ENCODE measurements at places on chromosomes 6 and 20.

DNA sequence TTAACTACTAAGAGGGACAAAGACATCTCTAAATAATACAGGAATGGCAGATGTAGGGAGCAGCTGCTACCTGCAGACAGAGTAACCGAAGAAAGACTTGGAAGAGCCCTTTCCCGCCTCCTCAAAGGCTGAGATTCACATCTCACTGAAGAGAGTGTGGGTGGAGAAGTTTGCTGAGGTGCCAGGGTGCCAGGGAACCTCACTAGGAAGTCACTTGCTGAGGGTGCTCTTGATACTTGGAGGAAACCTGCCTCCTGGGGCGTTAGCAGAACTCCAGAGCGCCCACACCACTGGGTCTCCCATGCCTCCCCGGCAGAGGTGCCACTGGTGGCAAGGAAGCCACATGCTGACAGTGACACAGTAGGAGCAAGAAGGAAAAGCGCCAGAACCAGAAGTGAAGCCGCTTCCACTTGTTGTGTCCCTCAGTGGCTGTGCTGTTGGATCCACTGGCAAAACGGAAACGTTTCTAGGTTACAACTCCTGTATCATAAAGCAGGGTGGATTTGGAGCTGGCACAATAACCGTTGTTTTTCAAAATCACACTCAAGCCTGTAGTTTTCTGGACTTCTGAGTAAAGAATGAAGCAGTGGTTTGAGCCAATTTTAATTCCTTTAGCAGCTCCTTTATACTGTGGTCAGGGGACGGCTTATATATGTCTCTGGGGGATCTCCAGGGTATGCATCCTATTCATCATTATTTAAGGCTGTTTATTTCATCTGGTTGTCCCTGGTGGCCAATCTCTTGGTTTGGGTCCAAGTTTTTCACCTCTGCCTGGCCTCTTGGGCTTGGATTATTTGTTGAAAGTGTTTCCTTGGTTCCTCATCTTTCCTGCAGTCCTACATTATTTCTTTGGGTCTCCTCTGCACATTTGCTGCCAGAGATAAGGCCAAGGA, 64.5 kb downstream of the CDC5L start:
- DNase-seq = no peak

GRCh38 chr6:118740372-118740771, 89.0 kb upstream of the CEP85L start:
- DNase-seq = no peak

DNA sequence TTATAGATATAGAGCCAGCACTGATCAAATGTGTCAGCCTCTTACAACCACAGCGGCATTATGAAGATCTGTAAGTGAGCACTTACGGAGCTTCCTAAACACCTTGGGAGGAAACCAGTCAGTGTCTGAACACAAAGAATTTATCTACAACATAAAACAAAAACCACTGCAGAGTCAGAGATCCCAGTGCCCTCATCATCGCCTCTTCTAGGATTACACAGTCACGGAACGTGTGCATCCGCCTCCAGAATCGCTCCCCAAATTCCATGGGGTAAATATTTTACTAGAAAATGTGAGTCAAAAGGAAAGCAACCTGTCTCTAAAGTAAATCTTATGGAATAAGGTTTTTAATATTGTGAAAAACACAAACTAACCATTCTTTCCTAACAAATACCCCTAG, 243.6 kb downstream of the PACRG start:
- DNase-seq = no peak

GRCh38 chr6:140366991-140367390, 992.5 kb upstream of the CITED2 start:
- no peak for DNase-seq

DNA sequence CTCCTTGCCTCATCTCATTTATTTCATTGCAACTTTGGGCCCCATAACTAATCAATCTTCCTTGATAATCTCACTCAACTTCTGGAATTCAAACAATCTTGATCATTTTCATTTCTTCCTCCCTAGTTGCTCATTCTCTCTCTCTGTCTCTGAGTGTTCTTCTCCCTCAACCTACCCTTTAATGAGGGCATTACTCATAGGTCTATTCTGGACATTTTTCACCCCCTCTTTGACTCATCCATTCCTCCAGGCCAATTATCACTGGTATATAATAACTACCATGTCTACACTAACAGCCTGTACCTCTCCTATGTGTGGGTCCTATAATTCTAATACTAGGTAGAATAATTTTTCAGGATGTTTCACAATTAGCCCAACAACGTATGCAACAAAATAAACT, 78.8 kb downstream of the COL21A1 start:
- no peak for DNase-seq

DNA sequence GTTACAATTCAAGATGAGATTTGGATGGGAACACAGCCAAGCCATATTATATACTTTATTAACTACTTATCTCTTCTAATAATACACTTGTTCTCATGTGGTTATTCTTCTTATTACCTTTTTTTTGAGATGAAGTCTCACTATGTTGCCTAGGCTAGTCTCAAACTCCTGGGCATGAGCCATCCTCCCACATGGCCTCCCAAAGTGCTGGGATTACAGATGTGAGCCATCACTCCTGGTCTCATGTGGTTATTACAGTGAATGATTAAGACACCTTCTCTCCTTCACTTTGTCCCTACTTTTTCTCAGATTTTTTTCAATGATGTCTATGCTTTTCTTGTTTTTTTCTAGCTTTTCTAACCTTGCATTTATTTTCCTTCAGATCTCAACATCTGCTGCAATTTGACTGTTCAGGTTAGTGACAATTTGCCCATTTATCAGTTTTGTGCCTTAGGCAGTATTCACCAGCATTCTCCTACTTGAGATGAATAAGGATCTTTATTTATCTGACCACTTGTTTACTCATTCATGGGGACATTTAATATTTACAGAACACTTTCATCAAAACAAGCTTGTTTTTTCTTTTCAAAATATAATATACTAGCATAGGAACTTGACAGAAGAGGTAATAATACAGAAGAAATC, 105.7 kb downstream of the SLC16A10 start:
- no peak for DNase-seq

DNA sequence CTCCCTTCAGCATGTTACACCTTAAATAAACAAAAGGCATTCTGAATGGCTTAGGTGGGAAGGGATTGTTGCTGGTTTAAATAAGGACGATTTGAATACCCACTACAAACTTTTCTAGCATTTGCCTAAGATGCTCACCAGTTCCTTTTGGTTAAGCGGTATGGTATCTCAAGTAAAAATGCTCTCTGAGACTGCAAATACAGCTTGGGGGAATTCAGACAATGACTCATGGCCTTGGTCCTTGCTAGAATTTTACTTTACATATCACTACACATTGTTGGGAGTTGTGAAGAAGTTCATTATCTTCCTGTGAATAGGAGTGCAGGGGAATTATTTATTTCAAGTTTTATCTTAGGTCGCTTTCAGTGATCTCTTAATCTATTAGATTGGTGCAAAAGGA, 670.7 kb downstream of the UTRN start:
- DNase-seq = no peak

DNA sequence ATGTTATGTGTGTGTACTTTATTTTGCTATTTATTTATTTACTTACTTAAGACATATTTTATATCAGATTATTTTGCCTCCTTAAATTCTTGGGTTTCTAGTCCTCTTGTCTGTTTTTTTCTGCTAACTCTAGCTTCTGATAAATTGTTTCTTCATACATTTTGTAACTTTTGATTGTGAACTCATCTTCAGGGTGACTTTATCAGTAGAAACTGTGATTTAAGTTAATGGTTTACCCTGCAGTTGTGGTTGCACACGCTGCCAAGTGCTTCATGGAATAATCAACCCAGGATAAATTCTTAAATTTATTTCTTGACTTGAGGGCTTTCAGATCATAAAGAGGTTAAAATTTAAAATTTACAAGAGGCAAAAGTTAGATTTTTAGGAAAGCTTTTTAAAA, 173.3 kb downstream of the CENPW start:
- DNase-seq = no peak

GRCh38 chr6:14822679-14823078, 423.2 kb upstream of the JARID2 start:
- no peak for DNase-seq

GRCh38 chr6:15521582-15521981, 141.2 kb downstream of the DTNBP1 start:
- no peak for DNase-seq

DNA sequence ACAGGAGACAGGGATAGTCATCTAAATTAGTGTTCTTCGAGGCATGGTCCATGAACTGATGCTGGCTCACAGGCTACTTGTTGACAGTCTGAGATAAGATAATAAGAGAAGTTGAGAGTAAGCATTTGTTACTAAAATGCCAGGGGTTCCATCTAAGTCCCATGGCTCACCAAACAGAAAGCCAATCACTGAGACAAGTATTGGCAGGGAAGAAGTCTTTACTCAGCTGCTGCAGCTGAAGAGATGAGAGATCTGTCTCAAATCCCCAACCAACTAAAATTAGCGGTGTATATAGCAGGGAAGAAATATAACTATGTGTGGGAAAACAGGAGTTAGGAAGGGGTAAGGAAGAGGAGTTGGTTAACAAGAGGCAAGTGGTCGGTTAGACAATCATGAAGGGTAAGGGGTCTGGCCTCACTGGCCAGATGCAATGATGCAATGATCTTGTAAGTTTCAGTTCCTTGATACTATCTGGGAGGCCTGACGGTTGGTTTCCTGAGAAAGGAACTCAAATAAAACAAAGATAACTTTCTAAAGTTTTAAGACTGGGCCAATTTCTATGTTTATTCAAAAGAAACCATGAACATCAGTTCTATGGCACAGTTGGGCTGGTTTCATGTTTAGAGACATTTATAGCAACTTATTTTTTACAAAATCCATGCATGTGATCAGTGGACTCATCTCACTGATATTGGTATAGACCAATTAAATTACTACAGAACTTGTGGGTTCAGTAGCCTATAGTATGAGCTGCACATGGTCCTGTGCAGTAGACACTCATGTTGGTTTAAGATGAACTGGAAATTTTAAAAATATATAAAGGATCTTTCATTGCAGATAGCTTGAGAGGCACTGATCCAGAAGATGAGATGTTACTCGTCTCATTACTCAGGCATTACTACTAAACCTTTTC, 9.9 kb upstream of the HEBP2 start:
- DNase-seq = no peak

DNA sequence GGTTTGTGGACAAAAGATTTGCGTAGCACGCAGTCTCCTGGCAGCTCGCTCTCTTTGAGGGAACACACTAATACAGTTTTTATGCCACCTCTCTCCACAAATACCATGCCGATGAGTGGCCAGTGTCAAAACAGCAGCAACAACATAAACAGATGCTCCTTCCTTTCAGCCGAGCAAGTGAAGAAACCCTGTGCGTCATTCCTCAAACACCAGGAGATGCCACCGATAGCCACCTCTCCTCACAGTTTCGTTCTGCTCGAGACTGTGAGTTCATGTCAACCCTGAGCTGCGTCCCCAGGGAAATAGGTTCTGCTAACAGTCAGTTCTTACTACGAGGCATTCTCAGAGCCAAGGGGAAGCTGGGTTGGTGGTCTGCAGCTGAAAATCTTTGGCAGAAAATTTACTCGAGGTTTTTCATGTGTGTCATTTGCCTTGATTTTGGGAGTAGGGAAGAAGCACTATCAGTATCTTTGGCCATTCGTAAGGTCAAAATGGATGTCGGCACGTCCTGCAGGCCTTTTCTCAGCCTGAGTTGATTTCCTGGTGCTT, 59.9 kb downstream of the EYA2 start:
- no peak for DNase-seq

GRCh38 chr20:16898433-16898832, 150.3 kb downstream of the OTOR start:
- DNase-seq = no peak

GRCh38 chr6:41785254-41785653, 2.2 kb upstream of the TOMM6 start:
- DNase-seq = no peak

- DNase-seq = peak; percentile 21
These were observed 61.9 kb downstream of the ESR1 start for GRCh38 chr6:151869345-151869744.

DNA sequence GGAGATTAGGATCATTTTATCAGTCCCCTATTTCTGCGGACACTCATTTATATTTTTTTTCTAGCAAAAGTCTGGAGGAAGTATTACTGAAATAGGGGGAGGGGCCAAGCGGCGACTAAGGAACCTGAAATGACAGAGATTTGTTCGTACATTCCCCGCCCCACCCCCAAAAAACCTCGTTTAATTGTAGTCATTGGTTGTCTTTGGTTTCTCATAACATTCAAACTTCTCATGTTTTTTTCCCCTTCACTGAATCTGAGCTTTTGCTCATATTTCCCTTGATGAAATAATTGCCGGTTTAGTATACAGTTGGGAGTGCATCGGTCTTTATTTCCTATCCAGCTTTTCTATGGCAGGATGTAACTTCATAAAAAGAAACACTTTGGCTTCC, 768 bp upstream of the FYN start:
- peak; percentile 33 for DNase-seq

GRCh38 chr6:4491501-4492260, 284.5 kb upstream of the CDYL start:
- DNase-seq = no peak

- no peak for DNase-seq
These were observed 45.0 kb downstream of the CDS2 start for GRCh38 chr20:5171790-5172164.

DNA sequence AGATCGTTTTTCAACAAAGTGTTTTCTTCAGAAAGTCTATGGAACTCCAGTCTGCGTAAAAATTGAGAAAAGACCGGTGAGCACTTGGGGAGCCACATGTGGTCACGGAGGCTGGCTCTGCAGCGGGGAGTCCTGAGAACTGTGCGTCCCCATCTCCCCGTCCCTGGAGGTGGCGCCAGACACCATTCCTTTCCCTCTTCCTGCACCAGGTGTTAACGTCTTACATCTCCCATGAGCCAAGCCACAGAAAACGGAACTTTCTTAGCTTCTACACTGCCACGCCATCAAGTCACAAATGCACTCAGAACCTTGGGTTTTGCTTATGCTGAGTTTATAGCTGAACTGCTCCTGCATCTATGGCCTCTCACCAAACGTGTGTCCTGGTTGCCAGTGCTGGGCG, 62.6 kb downstream of the GINS1 start:
- DNase-seq = peak; percentile 0

- no peak for DNase-seq
These were observed 4.3 kb downstream of the PFDN4 start for GRCh38 chr20:54212226-54212625.

DNA sequence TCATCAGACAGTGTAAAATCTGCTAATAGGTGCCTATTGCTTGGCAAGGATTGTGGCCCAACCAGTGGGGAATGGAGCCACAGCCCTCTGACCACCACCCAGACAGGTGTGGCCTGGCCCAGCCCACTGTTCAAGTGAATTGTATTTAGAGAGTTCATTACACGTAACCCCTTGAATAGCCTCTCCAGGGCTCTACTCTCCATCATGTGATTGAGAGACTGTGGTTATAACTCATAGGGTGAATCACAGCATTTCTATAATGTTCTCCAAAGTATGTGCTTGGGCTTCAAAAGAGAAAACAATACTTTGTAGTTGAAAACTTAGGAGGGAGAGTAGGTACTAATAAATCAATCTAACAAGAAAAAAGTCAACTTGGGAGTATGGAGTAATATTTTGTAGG, 38.4 kb downstream of the ALDH8A1 start:
- DNase-seq = no peak

DNA sequence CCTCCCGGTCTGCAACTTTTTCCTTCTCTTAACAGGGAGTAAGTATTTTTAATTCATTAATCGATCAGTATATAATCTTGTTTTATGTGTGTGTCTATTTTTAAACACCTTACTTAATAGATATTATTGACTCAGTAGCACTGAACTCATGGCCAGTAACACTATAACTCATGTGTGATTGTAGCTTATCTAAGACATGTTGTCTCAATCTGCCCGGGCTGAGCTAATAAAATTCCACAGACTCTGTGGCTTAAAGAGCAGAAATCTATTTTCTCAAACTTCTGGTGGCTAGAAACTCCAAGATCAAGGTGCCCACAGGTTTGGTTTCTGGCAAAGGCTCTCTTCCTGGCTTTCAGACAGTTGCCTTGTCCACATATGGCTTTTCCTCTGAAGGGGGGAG, 68.8 kb upstream of the TNFAIP3 start:
- no peak for DNase-seq
